ENCODE measurements at places on chromosomes 5 and 9.

DNA sequence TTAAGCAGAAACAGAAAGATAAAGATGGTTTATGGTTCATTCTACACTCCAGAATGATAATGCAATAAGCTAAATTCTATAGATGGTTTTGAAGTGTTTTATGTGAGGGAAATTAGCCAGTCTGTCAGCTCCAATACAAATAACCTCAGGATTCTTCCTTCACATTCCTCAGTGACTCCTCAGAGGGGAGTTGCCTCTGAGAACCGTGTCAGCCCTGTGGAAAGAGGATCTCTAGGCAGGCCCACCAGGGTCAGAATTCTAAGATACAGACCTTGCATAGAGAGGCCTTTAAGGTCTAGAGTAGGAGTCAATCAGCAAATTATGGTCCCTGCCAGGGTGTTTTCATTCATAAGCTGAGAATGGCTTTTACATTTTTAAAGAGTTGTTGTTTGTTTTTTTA lies 26.6 kb downstream of the RUSC2 start:
- no peak for DNase-seq

GRCh38 chr9:6897898-6898302 lies 140.1 kb downstream of the KDM4C start:
- DNase-seq = no peak

DNA sequence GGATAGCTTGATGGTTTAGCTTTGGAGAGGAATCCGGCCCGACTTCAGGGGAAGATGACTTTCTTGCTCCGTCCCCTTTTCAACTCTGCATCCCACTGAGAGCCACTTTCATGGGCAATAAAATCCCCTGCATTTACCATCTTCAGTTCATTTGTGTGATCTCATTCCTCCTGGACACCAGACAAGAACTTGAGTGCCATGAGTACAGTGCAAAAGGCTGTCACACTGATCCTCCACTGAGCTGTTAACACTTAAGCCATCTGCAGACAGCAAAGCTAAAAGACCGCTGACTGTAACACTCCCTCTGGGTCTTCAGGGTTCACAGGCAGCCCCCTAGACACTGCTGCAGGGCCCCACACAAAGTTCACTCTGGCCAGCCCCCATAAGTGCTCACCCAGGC lies 48.3 kb upstream of the TCERG1 start:
- DNase-seq = no peak

- no peak for DNase-seq
These were observed 4.8 kb upstream of the SLC25A51 start for GRCh38 chr9:37908698-37909186.

GRCh38 chr5:124474528-124475215 lies 271.8 kb downstream of the ZNF608 start:
- DNase-seq = no peak

DNA sequence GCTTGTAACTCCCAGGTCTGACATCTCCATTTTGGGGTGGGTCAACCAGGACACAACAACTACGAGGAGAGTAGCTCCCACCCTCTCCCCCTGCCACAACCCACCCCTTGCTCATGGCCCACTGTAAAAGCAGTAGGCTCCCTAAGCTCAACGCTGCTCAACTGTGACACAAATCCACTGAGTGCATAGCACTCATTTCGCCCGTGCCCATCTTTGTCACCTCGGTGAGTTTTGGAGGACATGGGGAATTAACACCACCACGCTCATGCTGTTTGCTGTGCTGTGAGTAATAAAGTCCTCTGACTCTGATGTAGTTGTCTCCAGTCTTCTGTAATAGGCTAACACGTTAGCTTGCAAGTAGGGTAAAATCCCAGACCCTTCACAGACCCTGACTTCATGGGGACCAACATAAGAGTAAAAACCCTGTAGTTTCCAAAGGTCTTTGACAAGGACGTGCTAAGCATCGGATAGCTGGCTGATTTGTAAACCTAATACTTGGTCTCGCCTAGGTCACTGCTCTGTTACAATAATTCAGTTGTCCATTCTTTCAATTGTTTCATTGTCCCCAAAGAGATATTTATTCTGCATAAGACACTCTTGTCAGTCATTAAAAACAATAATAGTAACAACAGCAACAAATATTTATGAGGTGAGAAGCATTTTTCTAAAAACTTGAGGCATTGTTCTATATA lies 7.7 kb downstream of the PLGRKT start:
- DNase-seq = no peak

GRCh38 chr5:115831163-115831768 lies 10.1 kb downstream of the ATG12 start:
- peak; percentile 76 for DNase-seq

DNA sequence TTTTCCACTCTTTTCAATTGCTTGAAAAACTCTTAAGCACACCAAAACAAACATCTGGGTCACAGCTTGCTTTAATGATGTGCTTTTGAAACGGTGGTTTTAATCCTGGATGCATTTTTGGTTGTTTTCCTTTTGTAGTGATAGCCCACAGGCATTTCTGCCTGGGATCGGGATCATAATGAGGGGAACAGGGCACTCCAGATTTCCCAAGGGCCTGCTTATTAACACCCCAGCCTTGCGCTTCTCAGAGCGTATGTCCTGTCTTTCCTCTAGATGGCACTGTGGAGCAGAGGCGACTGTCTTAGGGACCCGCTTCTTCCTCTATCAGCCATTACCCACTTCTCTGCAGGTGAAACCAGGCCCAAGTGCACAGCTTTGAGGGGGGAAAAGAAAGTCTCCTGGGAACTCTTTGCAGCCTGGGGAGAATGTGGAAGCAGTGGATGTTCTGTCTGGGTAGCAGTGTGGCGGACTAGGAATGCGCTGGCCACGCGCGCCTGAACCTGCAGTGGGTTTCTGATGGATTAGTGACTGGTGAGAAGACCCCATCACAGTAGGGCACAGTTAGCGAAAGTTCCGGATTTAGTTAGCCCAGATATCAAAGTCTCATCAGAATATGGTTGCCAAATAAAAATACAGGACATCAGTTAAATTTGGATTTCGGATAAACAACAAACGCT lies 190.1 kb downstream of the GNA14 start:
- peak; percentile 65 for DNase-seq

DNA sequence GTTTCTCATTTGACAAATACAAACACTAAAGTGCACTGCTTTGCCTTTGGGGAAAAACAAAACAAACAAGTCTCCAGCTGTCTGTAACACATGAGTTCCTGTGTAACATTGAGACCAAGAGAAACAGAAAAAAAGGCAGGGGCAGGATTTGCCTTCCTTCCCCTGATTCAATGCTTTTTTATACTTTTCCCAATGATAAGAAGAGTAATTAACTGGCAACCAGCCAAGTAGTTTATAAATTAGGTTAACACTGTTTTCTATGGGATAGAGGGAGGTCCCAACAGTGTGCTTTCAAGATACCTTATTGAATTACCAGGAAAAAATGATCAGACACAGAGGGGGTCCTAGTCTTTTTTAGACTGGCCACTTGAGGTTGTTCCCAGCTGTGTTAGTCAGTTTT lies 346.8 kb downstream of the TRIM36 start:
- no peak for DNase-seq

DNA sequence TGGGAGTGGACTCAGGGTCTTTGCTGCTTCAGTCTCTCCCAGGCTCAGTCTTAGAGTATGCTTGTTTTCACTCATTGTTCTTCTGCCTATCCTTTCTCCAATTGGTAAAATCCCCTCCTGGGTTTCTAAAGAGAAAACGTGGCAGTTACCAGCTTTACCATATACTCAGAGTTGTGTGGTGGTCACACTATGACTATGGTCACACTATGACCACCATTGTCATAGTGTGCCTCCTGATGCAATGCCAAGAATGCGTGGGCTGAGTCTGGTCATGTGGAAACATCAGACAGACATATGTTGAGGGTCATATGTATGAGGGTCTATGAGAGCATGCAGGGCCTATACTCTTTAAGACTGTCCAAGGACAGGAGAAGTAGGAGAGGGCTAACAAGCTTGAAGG lies 326.5 kb upstream of the PRR16 start:
- no peak for DNase-seq

DNA sequence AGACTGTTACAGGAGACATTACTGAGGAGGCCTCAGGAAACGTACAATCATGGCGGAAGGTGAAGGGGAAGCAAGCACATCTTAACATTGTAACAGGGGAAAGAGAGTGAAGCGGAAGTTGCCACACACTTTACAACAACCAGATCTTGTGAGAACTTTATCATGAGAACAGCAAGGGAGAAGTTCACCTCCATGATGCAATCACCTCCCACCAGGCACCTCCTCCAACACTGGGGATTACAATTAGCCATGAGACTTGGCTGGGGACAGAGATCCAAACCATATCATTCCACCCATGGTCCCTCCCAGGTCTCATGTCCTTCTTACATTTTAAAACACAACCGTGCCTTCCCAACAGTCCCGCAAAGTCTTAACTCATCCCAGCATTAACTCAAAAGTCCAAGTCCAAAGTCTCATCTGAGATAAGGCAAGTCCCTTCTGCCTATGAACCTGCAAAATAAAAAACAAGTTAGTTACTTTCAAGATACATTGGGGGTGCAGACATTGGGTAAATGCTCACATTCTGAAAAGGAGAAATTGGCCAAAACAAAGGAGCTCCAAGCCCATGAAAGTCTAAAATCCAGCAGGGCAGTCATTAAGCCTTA lies 138.3 kb downstream of the TMEM161B start:
- no peak for DNase-seq

GRCh38 chr5:96129276-96129675 lies 167.6 kb upstream of the ELL2 start:
- no peak for DNase-seq

- DNase-seq = no peak
These were observed 19.7 kb downstream of the SUB1 start for GRCh38 chr5:32604800-32605765.

- no peak for DNase-seq
These were observed 445.0 kb upstream of the TRPC7 start for GRCh38 chr5:136810261-136810801.

DNA sequence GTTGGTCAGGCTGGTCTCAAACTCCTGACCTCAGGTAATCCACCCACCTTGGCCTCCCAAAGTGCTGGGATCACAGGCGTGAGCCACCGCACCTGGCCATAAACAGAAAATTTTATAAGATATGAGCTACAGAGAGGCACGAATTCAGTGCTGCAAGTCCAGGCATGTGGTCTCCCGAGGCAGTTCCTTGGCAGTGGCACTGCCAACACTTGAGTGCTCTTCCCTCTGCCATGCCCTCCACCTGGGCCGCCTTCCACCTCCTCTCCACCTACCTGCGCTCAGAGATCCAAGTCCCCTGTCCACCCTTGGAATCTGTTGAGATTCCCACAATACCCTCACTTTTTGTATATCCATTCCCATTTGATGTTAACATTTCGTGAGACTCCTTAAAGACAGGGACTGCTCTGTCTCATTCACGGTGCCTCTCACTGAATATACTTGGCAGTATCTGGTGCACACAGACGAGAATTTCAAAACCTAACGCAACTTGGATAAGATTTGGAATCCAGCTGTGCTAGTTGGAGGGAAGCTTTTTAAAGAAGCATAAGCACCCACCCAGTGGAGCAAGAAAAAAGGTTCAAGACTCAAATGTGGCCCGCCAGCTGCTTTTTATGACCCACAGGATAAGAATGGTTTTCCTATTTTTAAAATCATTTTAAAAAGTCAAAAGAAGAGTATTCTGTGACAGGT lies 68.3 kb downstream of the DCP2 start:
- no peak for DNase-seq

- no peak for DNase-seq
These were observed 10.7 kb downstream of the PCDHAC2 start for GRCh38 chr5:140977003-140977402.

DNA sequence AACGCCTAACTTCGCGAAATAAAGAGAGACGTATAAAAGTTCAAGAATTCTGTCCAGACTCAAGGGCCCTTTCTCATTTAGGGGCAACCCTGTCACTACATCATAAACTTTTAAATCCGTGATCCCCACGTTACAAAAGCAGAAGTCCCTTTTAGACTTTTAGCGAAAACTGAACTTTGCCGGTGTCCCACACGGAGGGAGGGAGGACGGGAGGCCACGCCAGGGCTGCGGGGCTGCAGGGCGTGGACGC lies 515 bp upstream of the F2R start:
- no peak for DNase-seq

GRCh38 chr5:180810959-180811622 lies 8.5 kb upstream of the MGAT1 start:
- DNase-seq = no peak

DNA sequence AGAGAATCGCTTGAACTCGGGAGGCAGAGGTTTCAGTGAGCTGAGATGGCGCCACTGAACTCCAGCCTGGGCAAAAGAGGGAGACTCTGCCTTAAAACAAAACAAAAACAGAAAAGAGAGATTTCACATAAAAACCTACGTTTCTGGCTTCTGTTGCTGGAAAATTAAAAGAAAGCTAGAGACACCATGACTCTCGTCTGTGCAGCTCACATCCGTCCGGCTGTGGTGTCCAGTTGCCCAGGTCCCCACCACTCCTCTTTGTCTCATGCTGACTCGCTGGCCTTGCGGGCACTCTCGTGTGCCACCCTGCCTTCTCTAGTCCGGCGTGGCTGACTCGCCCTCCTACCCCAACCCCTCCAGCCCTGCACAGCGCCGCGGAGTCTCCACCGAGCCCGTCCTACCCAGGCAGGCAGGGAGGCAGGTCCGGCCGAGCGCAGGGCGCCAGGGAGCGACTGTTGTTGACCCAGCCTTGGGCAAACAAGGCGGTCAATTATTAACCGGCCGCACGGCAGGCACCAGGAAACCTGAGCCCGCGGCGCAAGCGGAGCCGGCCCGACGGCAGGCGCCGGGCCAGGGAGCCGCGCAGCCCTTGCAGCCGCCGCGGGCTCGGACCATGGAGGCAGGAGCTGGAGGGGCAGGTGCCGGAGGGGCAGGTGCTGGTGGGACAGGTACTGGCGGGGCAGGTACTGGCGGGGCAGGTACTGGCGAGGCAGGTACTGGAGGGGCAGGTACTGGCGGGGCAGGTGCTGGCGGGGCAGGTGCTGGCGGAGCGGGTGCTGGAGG lies at the start of gene PRRT1B:
Gene PRRT1B (plus strand): TSS at position 521 of the 783 bp plus-strand sequence. CDS start 93 bp downstream, at position 614.
- no peak for DNase-seq

DNA sequence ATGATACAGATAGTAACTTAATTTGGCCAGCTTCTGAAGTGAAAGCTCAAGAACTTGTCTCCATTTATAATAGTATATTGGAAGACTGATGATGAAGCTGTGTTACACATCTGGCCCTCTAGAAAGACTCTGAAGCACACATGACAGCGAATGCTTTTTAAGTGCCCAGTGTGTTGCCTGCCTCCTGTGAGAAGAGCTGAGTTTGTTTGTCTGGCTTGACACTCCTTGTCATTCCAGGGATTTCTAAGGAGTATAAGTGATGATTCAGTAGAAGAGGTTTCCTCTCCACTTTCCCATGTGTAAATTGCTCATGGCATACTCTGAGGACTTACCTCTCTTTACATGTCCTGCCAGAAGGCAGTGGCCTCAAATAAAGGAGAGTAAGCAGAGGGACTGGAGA lies 30.4 kb upstream of the LRRTM2 start:
- no peak for DNase-seq

GRCh38 chr5:60382716-60383115 lies 317.2 kb downstream of the DEPDC1B start:
- DNase-seq = no peak

DNA sequence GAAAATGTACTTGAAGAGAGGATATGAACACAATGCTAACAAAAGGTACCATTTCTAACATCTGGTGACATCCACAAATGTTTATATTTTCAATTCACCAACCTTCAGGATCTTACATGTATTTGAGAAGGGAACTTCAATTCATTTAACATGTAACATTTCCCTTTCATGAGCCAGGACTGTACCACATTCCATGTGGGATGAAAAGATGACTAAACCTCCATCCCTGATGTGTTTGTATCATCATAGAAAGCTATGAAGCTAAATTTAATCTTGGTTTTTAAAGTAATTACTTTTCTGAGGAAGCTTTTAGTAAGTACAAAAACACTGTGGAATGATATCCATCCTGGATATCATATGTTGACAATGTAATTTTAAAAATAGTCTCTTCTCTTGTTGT lies 78.2 kb upstream of the GNA14 start:
- DNase-seq = no peak

GRCh38 chr5:142871363-142872193 lies 101.4 kb downstream of the ARHGAP26 start:
- no peak for DNase-seq

Data from hematopoietic multipotent progenitor cell treated with erythropoietin and hydrocortisone succinate and interleukin-3 and kit ligand, for 17 days (in vitro differentiated cells).